ENCODE measurements at places on chromosomes 5 and 9.

DNA sequence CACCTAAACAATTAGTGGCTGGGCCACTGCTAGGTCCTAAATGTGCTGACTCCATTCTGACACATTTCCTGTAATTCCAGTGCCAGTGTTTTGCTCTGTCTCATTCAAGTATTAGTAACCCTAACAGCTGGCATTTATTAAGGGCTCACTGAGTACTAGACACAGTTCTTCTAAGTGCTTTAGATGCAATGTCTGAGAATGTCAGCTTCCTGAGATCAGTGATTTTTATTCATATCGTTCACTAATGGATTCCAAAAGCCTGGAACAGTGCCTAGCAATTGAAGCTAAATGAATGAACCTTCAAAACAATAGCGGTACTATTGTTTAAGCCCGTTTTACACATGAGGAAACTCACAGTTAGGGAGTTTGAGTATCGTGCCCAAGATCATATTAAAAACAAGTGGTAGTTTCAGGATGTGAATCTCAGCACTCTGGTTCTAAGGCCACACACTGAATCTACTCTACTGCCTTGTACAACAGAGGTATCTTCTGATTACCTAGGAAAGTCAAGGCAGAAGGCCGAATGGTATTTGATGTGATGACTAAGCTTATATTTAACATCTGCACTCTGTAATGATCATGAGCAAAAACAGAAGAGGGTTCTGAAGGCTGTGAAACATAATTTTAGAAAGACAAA, 304.0 kb downstream of the PJA2 start:
- DNase-seq: no peak

GRCh38 chr9:128099932-128100491, 27.5 kb downstream of the PTGES2 start:
- no peak for DNase-seq

DNA sequence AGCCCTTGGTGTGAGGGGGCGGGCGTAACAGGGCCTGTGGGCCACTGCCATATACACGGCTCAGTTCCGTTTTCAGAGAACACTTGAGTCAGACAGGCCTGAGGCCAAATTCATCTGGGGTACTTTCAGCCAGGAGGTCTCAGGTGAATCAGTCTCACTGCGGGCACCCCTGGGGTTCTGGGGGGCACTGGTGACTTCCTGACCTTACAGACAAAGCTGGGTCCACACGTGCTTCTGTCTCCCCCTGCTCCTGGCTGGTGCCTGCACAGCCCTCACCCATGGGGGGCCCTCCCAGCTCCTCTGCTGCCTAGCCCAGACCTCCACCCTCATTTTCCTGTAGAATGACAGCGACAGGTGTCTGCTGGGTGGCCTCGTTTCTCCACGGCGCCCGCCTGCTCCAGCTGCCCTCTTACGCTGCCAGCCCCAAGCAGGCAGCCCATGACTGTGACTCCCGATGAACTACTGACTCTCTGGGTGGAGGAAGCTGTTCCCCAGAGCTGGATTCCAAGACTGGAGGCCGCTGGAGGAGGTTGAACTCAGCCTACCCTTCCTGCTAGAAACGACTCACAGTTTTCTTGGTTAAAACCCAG, 374.1 kb upstream of the IRX4 start:
- DNase-seq: no peak

- peak; percentile 63 for DNase-seq
These were observed 102.4 kb upstream of the PARP8 start for GRCh38 chr5:50564079-50564478.

GRCh38 chr9:14813336-14814248, 91.1 kb upstream of the CER1 start:
- no peak for DNase-seq

DNA sequence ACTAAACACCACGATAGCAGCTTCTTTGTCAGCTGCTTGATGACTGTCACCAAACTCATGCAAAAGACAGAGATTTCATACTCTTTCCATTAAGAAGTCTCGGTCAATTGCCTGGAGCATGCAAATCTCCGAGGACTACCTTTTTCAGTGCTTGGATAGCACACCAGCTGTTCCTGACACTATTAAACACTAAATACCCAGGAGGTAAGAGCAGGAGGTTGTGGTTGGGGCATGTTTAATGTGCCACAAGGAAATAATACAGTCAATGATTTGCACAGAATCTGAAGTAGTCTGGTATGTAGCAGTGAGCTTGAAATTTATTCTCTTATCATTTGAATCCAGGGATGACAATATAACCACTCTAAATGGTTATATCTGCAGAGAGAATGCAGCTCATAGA, 996.2 kb downstream of the CDH12 start:
- no peak for DNase-seq

- DNase-seq: no peak
These were observed 10.5 kb downstream of the LHX6 start for GRCh38 chr9:122218071-122218934.

DNA sequence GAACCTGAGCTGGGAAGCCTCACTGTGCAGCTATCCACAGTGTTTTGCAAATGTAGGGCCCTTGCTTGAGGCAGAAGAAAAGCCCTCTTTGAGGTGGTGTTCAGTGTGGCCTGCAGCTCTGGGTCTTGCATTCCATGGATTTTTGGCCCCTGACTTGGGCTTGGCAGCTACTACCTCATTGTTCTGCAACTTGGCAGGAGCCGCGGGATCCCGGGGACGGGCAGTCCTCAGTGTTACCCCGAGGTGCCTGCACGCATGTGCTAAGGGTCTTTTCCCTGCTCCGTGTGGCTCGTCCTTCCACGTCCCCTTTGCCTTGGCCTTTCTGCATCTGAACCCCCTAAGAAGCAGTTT, 39.8 kb downstream of the NEK6 start:
- no peak for DNase-seq

DNA sequence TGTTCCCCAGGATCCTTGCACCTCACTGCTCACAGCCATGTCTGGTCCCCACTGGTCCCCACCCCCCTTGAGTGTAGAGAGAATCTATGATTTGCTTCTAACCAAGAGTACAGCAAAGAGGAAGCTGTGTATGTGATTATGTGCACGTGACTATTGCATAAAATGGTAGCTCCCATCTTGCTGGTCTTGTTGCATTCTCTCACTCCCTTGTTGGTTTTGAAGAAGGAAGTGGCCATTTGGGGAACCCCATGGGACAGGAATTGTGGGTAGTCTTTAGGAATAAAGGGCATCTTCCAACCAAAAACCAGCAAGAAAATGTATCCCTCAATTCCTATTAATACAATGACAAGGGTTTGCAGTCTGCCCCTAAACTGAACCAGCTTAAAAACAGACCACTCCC, 5.2 kb upstream of the FCN2 start:
- DNase-seq: no peak

- DNase-seq: no peak
These were observed 2.4 kb downstream of the BBLN start for GRCh38 chr9:128162215-128163026.

GRCh38 chr5:135451581-135452320, 400 bp downstream of the TIFAB start:
- DNase-seq: no peak

All from activated CD4-positive, alpha-beta T cell treated with anti-CD3 and anti-CD28 coated beads, Interleukin-2, Interleukin-6, amounts not matched to agents 100 ng/mL and 50 ng/mL, durations not matched to agents 16 hours and 8 hours (primary cell).